ENCODE measurements at places on chromosomes 1 and 21.

GRCh38 chr1:241603731-241604245, 36.4 kb downstream of the CHML start:
- DNase-seq, result no peak

DNA sequence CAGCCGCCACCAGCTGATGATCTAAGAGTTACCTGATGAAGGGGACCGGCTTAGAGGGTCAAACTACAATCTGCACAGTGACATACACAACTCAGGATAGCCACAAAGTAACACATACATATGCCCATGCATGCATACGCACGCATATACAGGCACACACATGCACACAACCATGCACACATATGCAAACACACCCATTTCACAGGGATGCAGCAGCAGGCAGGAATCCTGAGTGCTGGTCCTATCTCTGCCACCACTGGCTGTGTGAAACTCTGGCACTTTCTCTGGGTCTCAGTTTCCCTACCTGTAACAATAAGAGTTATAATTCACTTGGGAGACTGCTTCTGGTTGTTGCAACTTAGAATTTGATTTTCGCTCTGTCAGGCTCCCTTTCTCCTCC, 520.2 kb downstream of the PTPRU start:
- DNase-seq, result no peak

- no peak for DNase-seq
Observed at GRCh38 chr1:92848201-92848600, 16.4 kb downstream of the RPL5 start.

GRCh38 chr1:147808025-147808424, 47.6 kb upstream of the GJA5 start:
- DNase-seq, result no peak

DNA sequence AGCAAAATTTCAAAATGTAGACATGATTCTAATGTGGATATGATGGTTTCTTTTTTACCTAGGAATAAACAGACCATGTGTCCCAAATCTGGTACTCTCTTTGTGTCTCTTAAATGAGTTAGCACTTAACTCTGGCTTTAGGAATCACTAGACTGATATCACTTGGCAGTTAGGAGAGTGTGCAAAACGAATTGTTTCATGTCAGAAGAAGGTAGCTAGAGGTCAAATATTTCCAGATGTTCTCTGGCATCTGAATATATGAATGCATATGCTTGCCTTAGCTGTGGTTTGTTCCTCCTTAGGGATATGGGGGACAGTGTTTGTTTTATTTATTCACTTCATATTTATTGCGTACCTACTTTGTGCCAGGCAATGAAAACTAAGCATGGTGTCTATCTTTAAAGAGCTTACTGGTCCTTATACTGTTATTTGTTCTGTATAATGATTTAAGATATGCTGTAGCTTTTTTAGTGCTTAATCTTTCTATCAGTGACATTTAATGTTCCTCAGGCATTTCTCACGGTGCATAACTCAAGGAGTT, 65.2 kb downstream of the LRRC8C start:
- DNase-seq, result no peak

- no peak for DNase-seq
Observed at GRCh38 chr1:40303790-40304189, 13.3 kb downstream of the COL9A2 start.

DNA sequence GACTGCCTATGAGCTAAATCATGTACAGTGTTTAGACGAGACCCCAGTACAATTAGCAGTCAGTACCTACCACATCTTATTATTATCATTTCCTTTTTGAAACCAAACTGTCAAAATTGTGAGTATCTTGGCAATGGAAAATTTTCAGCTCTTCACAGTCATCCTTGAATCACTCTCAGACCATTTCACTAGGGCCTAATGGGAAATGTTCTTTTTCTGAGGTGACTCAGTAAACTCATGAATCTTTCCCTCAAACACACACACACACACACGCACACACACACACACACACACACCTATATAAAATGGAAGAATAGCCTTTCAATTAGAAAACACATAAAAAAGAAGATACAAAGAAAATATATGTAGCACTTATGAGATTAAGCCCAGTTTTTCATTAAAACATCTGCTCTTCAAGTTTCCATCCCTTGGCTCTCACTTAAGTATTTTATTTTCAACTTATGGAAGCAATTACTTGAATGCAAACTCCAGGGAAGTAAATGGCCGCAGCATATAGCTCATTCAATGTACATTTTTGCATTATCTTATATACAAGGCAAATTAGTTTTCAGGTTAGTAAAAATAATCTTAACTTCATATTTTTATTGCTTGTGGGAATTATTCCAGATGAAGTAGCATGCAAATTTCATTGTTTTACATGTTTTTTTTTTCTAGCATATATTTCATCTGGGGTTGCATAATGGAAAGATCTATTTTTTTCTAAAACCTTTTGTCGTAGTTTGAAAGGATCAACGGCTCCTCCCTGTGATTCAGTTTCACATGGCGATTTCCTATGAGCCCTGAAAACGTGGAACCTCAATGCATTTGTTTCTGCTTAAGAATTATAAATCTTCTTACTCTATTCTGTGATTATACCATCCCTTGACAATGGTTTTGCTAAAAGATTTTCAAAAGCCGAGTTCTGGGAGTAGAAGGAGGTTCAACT, 46.3 kb upstream of the TMPRSS15 start:
- no peak for DNase-seq

- no peak for DNase-seq
Observed at GRCh38 chr1:164682570-164682969, 123.6 kb downstream of the PBX1 start.

GRCh38 chr1:24861821-24862727, 68.0 kb downstream of the RUNX3 start:
- no peak for DNase-seq

DNA sequence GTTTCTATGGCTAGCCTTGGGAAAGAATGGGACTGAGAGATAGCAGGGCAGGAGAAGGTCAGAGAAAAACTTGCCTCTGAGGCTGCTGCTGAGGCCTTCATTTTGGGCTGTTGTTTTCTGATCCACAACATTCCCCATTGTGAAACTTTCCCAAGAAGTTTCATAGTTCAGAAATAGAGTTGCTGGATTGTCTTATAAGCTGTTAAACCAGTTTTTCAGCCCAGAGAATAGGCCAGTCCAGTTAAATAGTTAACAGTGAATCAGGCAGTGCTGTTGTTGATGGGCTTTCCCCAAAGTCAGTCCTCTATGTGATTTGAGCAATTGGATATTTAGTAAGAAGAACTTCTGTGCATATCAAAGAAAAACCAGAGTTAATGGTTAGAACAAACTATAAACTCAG, 77.0 kb downstream of the C21orf91 start:
- no peak for DNase-seq

DNA sequence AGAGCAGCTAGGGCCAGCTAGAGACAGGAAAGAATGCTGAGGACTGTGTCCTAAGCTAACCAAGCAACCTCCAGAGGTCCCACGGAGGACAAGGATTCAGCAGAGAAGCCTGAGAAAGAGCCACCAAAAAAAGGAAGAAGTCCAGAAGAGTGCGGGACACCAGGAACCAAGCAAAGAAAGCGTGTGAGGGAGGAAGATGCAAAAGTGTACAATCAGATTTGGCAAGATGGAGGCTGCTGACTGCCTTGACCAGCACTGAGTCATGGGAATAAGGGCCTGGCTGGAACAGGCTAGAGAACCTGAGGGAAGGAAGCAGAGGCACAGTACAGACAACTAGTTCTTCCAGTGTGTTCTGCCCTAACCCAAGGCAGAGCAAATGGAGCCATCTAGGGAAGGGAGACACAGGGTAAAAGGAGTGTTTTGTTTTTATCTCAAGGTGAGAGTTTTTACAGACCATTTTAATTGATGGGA, 18.5 kb downstream of the TP53BP2 start:
- DNase-seq, result no peak

DNA sequence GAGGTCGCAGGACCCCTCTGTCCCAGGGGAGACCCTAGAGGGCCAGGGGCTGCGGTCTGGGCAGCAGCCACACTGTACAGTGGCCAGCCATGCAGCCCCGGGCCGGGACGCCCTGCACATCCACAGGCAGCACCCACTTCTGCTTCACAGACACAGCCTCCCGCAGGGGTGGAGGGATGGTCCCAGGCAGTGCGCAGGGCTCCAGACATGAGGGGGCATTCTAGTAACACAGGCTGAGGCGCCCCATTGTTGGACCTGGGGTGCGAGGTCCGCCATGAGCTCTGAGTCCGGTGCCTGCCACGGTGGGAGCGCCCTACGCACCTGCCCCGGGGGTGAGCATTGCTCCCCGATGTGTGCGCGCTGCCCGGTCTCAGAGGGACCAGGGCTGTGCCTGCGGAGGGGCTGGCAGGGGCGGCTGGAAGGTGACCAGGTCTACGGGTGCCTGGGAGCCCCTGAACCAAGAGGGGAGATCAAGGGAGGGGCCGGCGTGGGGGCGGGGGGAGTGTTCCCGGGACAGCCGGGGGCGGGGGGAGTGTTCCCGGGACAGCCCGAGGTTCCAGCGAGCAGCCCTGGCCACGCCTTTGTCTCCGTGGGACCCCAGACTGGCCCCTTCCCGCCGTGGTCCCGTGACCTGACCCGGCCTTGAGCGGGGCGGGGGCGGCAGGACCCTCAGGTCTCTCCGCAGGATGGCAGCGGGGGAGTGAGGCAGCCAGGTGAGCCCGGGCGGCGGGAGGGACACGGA, 4.5 kb downstream of the MMEL1 start:
- DNase-seq, result no peak

DNA sequence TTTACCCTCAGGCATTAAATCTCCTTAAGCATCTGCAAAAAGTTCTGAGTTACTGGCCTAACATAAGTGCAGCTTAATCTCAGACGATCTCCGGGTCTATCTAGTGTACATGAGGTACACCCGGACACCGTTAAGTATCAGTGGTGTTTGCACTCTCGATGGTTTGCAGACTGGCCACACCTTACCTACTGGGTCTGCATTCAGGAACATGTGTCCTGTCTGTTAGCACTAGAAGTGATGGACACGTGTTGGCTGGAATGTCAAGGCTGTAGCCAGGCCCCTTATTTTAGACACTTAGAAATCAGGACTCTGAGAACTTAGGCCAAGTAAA, 783 bp upstream of the AGL start:
- DNase-seq, result no peak

DNA sequence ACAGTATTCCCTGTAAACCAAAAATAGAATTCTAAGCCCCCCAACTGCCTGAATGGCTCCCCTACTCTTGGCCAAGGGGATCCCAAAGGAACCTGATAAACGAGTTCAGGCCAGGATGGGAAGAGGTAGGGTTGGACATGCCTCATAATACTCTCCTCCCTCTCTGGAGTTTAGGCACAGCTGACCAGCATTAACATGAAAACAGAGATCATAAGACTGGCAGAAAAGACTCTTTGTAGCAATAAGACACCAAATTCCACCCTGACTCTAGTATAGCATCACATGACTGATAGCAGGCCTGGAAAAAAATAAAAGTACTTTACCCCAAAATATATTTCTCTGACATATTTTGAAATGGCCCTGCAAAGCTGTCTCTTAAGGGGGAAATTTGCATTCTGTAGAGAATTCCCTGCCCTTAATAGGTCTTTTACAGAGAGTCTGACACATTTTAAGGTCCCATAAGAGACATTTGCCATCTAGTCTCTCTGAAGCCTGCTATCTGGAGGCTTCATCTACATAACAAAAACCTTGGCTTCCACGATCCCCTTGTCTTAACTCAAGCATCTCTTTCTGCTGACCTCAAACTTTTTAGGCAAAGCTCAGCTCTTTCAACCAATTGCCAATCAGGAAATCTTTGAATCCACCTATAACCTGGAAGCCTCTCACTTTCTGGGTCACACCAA, 55.9 kb downstream of the SIK1 start:
- DNase-seq, result peak; percentile 39

DNA sequence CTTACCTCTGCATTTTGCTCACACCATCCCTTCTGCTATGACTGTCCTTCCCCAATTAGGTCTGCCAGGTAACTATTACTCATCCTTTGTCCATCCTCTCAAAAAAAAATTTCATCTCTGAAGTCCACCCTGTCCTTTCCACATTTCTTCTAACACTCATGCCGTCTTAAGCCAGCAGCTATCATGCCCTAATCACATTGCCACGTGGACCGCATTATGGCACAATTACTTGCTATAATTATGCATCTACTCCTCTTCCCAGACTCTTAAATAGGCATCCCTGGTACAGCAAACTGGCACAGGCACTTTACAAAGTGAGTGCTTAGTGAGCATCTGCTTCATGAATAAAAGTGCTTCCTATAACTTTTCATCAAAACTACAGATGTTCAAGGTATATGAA, 295.4 kb upstream of the ESRRG start:
- no peak for DNase-seq

- DNase-seq, result no peak
Observed at GRCh38 chr1:183388735-183389134, 29.4 kb downstream of the NMNAT2 start.

DNA sequence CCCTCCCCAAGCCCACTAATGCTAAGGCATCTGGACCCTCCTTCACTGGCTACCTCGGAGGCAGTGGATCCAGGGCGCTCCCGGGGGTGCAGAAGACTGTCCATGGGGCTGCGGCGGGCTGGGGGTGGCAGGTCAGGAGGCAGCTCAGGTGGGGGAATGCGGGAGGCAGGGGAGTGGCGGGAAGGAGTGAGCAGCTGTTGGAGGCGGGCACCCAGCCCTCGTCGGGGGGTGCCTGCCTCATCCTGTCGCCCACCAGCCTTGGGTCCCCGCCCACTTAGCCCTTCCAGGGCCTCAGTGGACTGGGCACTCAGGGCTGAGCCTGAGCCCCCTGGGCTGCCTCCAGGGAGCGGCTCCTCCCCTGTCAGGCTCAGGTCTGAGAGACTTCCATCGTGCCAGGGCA, 10.7 kb upstream of the GATAD2B start:
- no peak for DNase-seq

GRCh38 chr1:162022626-162023025, 1.0 kb downstream of the OLFML2B start:
- no peak for DNase-seq

DNA sequence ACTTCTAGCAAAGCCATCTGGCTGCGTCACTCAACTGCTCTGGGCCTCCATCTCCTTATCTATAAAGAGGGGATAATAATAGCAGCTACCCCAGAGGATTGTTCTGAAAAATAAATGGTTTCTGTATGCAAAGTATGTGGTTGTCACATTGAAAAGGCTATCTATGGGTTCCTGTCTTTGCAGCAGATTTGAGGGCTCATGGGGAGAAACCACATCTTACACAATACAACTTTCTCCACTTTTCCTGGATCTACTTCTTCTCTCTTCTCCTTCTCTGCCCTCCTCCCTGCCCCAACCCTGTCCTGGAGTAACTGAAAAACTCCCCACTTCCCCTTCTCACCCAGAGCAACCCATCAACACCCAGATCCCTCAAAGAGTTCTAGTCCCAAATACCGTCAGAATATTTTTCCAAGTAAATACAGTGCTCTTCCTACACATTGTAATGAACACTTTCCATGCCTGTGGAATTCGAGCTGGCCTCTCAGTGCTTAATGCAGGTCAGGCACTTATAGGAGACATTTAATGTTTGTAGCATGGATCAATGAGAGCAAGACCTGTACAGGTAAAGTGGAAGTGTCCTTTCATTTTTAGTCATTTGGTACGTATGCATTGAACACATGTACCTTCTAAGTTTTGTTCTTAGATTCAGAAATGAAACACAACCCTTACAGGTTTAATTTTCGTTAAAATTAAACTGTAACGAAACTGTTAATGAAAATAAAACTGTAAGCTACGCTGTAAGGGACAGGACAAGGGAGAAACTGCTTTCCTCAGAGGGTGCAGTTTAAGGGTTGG, 131.9 kb downstream of the AK5 start:
- no peak for DNase-seq

All from NT2/D1 (cell line).